NCI-H1417 (cell line): ENCODE measurements at places on chromosomes 11 and 22.

GRCh38 chr11:44942029-44942955, 8.4 kb downstream of the TP53I11 start:
- no peak for DNase-seq

DNA sequence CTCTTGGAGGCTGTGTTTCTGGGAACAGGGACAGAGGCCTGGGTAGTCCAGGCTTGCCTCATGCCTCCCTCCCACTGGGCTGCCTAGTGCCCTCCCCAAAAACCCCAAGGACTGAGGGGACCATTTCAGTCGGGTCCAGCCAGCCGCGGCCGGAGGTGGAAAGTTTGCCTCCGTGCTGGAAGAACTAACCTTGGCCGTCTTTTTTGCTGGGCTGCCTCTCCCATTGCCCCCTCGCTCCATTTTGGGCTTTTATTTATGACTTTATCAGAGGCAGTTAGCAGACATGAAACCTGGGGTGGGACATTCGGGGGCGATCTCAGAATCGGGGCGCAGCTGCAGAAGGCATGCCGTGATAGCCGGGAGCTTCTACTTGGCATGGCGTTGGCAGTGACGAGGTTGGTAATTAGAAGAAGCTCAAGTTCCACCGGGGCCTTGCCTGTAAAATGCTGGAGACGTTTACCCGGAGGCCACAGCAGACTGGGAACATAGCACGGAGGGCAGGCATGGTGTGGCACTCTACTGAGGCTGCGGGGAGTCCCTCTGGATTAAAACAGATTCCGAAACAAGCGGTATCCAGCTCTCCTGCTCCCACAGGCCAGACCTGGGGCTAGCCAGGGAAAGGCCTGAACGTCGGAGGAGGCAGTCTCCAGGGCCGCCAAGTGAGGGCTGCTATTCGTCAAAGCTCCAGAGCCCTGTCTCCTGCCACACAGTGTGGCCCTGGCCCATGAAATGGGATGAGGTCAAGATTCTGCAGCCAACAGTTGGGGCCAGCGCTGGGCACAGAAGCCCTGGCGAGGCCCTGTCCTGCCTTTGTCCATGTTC, 76.4 kb upstream of the PPARA start:
- DNase-seq, result no peak

- DNase-seq, result no peak
These were observed 28.0 kb downstream of the ATL3 start for GRCh38 chr11:63643205-63643604.

- DNase-seq, result no peak
These were observed 41.3 kb downstream of the ARHGAP8 start for GRCh38 chr22:44793506-44794172.

DNA sequence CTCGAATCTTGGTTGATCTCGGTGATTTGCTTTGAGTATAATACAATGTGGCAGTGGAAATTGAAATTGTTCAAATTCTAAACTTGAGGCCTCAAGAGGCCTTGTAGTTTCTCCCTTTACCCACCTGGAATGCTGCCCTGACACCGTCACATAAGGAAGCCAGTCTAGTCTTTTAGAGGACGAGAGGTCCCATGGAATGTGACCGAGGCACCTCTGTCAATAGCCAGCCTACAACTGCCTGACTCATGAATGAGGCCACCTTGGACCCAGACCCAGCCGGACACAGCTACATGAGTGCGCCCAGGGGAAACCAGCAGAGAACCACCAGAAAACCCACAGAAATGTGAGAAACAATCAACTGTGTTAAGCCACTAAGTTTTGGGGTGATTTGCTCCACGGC, 52.5 kb downstream of the RPL27A start:
- no peak for DNase-seq

DNA sequence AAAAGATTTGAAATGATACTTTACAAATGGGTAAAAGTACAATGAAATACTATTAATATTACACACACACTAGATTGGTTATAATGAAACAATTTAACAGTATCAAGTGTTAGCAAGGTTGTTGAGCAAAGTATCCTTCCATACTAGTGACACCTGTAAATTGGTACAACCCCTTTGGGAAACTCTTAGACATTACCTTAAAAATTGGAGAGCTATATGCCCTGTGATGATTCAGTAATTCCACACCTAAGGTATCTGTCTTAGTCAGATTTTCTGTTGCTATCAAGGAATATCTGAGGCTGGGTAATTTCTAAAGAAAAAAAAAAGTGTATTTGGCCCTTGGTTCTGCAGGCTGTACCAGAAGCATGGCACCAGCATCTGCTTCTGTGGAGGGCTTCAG, 7.4 kb upstream of the GDPD4 start:
- DNase-seq, result no peak

GRCh38 chr11:82802710-82803109, 69.0 kb upstream of the FAM181B start:
- no peak for DNase-seq

DNA sequence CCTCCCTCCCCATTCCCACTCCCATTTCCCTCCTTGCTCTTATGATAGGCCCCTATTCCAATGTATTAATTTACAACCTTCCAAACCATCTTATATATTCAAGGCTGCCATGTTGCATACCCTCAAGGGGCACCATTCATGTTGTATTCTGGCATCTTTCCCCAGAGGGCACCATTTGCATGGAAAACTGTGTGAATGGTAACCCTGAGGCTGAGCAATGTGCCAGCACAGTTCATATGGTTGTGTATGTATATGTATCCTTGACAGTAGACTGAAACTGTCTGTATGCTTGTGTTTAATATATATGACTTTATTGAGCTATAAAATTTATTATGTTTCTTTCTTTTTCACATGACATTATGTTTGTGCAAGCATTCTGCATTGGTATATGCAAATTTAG, 7.3 kb downstream of the RASSF10 start:
- DNase-seq, result peak; percentile 71

GRCh38 chr11:113859665-113860064, 15.7 kb downstream of the USP28 start:
- DNase-seq, result no peak
